ENCODE measurements at places on chromosomes 4 and X. TPM values are rescaled to one million over a fixed set of nuclear protein-coding genes. Genes with fewer than 3 reads are reported as not detected.

- no peak for DNase-seq
Measured at GRCh38 chrX:17668929-17669328, 68.4 kb upstream of the SCML1 start.

DNA sequence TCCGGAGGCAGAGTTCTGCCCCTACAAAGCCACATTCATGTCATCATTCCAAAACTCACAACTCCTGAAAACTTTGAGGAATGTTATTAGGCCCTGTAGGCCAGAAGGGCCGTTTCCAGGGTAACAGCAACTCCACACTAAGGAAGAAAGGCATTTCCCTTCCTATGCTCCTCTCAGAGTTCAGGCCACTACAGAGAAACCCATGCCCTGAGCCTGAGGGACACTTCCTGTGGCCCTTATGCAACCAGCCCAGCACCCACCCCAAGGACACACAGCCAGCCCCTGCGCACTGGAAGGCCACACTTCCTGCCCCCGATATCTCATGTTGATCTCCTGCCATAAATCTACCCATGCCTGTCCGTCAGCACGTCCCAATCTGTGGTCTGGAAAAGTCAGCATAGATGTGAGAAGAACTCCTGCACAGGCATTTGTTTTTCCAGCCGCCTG, 289.3 kb downstream of the BCOR start:
- no peak for DNase-seq

DNA sequence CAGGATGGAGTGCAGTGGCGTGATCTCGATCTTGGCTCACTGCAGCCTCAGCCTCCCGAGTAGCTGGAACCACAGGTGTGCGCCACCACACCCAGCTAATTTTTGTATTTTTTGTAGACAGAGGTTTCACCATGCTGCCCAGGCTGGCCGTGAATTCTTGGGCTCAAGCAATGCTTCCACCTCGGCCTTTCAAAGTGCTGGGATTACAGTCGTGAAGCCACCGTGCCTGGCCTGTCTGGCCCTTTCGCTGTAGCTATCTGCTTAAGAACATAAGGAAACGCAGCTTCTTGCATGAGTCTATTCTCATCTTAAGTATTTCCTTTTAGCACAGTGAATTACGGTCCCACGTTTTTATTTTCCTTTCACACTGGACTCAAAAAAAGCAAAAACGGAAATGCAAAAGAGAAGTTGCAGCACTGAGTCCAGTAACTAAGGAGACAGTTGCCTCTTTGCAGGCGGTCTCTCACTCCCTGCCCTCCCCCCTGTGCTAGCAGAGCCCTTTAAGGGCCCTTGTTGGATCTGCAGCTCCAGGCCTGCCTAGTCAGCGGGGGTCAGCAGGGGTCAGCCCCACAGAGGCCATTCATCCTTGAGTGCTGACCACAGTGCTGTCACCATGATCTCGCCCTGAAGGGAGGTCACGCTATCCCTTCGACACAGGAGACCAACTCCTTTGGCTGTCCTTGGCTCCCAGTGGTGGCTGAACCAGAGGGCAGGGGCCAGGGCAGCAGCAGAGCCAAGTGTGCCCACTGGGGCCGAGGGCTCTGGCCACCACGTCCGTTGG, 21.8 kb upstream of the TBC1D14 start:
- no peak for DNase-seq

- DNase-seq: no peak
Measured at GRCh38 chr4:104494822-104495559, at the start of gene CXXC4. CXXC4 (minus strand) TSS chr4:104494894; CDS start chr4:104491802, 3,092 bp downstream.

DNA sequence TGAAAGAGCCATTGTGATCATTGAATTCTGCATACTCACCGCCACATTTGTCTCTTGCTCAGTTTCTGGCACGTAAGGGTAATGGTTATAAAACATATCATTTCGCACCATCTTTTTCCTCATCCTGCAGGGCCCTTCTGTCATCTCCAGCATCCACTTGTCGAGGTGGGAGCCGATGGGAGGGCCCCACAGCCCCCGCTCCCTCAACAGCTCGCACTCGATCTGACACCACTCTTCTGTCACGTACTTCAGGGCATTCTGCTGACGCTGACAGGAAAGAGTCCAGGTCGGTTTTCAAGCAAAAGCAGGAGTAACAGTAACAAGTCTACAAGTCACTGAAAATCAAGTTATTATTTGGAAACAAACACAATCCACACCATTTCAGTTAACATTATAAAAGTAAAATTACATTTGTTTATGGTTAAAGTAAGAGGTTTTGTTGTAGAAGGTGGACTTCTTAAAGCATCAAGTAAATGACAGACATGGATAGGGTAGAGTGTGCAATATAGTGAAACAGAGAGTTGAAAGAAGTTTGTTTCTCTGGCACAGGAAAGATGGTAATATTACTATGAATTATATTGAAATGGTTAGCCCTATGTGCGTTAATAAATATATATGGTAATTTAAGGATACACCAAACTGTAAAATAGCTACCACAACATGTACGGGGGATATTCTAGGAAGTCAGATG, 150.6 kb downstream of the CDS1 start:
- DNase-seq: no peak

SPATA18 gene
- total RNA-seq: 4.1 TPM

FSTL5 gene
- total RNA-seq: not detected

All from epithelial cell of proximal tubule (primary cell).